ENCODE measurements at places on chromosomes 1 and 21.
A peak's percentile ranks its signal among the peaks of the same experiment; 100 is the strongest.

DNA sequence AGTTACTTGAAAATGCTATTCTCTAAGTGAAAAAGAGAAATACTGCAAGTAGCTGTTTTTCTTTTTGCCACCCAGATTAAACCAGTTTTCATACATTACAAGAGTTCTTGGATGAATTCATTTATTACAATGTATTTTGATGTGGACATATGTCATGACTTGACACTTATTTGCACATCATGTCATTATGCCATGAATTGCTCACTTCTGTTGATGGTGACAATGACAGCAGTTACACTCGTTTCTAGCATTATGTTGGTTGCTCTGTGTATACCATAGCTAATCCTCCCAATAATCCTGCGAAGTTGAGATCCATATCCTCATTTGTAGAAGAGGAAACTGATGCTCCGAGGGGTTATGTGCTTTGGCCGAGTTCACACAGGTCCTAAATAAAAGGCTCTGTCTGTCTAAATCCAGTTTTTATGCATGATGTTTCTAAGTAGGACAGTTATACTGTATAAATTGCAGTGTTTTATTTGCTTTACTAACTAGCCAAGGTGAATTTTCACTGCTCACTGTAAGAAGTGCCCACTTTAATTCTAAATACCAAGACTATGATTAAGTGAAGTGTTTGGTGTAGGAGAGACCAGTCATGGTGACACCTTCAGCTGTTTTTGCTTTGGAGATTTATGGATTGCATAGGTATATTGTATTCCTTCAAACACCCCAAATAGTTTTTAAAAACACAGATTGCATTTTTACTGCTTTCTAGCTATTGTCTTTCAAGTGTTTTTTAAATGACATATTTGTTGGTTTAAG is 56.7 kb downstream of the PRDM2 start:
- no peak for DNase-seq

DNA sequence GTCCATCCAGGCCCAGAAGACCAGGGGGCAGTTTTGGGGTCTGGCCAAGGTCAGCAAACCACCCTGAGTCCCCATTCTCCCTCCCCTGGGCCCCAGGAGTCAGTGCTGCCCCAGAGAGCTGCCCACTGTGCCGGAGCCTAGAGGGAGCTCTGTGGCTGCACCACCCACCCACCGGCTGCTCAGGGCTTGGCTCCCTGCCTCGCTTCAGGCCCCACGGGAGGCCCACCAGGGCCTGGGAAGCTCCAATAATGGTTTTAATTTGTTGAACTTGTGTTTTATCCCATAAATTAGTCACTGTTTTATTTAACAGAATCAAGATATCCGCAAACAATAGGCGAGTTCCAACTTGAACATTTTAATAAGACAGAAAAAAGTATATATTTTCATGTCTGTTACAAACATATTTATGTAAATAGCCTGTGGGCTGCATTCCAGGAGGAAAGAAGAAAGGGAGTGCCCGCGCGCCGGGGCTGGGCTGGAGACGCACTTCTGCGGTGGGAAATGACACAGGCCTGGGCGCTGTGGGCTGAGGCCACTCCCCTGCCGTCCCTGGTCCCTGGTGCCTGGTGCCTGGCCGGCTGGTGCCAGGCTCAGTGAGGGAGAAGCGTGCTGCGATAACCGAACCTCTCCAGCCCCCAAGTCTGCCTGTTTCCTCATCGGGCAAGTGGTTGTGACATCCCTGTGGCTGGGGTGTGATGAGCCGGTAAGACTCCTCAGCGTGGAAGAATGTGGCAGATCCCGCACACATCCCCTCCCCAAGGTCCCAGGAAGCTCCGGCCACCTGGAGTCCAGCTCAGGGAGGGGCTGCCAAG is 160.5 kb downstream of the PEX14 start:
- no peak for DNase-seq

DNA sequence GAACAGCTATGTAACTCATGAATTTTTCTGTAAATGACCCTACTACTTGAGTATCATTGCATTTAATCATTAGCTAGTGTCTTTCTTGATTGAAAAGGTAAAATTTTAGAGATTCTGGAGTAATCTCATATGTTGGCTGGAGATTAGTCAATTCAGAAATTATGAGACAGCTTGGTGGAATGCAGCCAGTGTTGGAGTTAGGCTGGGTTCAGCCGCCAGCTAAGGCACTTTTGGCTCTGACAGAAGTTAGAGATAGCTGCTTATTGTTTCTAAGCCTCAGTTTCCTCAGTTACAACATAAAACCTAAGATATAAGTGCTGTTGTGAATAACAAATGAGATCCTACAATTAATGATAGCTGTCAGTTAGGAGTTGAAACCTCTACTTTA is 49.4 kb downstream of the TBCE start:
- no peak for DNase-seq

GRCh38 chr1:6241887-6242740 is 1.9 kb upstream of the HES3 start:
- DNase-seq: no peak

DNA sequence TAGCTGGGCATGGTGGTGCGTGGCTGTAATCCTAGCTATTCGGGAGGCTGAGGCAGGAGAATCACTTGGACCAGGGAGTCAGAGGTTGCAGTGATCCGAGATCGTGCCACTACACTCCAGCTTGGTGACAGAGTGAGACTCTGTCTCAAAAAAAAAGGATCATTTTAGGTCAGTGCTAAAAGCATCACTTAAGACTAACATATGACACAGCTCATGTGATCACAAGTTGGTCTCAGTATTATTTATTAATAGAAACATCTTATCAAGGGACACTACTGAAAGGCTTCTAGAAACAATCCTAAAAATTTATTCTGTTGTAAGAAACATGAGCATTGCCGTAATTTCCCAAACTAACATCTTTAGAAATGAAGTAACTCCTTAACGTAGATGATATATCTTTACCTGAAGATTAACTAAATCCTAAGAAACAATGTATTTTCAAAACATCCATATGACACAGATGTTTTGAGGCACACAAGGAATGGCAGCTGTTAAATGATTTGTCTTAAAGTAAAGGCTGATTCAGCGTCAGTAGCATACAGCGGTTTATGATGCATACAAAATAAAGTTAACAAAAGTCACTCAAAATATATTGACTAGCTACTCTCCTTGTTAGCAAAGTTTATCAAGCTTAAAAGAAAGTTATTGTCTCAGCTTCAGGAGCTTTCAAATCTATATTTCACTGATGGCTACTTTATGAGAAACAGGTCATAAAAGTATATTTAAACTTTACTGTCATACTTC is 2.6 kb downstream of the NIBAN1 start:
- no peak for DNase-seq

DNA sequence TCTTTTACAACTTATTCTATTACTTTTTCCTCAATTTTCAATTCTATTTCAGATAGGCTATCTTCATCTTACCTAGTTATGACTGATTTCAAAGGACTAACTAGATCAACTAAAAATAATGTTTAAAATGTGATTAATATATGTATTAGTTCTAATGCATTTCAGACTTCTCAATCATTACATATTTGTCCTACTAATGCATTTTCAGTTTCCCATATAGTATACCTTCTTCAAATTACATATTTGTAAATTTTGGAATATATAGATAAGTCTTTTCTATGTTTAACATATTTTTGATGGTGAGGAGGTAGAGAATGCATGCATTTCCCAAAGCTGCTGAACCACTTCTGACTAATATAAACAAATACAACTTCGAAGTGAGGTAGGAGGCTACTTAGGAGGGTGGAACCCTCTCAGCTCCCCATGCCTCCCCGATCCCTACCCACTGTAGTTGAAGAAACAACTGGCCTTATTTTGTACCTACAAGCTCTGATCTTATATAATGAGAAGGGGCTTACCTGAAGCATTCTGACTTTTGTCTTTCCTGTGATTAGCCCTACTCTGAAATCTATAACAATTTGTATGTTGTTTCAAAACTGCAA is 1.7 kb downstream of the TRMT1L start:
- DNase-seq: no peak

DNA sequence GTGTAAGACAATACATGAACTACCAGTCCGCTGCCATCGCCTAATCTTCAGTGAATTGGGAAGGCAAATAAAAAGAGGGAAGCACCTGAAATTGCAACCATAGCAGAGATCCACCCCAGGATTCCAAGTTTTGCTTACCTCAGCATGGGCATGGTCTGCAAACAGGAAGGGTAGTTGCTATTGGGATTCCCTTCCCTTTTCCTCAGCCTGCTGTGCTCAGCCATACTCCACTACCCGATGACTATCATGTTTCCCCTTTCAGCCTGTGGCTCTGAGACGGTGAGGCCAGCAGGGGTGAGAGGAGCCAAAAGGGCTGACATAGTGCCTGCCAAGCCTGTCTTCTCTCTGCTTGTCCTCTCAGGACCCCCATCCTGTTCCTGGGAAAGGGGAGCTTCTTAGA is 64.2 kb downstream of the GPR137B start:
- no peak for DNase-seq

DNA sequence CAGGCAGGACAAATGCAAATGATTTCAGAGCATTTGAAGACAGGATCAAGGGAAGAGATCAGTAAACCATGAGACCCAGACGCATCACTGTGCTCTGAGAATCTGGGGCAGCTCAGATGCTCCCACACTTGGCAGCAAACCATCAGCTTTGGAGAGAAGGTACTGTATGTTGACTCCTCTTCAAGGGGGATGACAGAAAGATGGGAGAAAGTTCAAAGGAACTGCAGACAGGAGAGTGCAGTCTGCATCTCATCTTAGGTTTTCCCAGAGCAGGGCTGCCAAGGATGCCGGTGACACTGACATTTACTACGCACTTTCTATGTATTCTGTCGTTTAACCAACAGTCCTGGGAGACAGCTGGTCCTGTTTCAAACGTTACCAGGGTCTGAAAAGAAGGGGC is 35.8 kb downstream of the OLFML2B start:
- no peak for DNase-seq

GRCh38 chr1:30942326-30942963 is 33.9 kb upstream of the SDC3 start:
- DNase-seq: no peak

DNA sequence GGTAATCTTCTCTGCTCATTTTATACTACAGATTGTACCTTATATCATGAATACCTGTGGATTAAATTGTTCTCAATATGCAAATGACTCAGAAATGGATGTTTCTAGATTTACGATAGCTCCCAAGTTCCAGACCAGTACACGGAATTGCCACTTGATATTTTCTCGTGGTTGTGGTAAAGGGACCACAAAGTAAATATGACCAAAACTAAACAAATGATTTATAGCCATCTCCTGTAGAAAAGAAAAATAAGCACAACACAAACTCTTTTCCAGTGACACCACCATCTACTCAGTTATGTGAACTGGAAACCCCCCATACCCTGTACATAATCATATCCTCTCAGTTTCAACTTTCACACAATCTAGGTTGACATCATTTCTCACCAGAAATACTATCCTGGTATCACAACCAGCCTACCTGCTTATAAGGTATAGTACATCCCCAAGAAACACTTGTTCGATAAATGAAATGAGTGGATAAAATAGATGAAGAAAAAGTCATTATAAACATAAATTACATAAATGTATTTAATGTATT is 172.3 kb downstream of the ADGRL4 start:
- no peak for DNase-seq

DNA sequence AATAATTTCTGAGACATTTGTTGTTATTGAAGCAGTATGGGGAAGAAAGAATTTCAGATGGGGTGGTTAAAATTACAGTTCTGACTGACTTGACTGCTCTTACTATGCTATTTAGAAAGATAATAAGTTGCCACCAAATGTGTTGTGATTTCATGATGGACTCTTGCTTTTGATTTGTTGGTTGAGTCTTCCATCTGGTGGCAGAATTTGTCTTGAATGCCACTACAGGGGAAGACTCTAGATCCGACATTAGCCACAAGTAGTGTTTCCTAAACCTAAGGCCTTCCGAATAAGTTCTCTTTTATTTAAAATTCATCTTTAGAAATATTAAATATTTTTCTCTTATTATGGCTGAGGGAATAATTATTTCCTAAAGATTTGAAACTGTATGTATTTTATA is 190.9 kb upstream of the ADGRL4 start:
- DNase-seq: peak; percentile 11

DNA sequence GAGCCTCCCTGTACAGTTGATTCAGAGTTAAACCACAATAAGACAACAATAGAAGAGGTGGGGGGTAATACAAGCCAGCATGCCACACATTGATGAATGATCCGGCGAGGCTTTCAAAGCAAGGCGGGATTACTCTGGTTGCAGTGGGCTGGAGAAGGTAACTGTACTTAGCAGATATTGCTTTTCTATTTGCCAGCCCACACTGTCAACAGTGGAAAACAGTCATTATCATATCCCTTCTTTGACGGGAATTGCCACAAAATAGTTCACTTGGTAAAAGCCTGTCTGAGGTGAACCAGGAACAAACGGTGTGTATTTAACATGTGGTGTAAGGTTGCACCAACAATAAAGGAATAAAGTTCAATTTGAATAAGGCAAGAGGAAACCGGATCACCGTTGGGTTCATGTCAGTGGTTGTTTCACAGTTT is 5.8 kb upstream of the KCNJ15 start:
- no peak for DNase-seq

Measured in SW 1271 (cell line).